ENCODE measurements at places on chromosomes 1 and 21.

DNA sequence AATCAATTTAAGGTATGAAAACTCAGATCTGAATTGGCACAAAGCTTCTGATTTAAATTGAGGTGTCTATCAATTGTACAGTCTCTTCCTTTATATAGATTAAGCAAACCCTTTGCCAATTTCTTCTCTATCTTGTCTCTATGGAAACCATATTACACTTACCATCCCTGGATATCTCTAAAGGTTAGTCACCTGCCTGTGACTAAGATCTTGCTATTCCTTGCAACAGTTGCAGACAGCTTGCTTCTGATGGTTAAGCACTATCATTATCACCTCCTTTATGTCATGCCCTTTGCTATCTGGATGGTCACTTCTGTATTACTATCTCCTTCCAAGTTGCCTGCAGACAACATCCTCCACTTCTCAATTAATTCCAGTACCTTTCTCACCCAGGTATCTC, 998.6 kb upstream of the B3GALT2 start:
- peak; percentile 47 for DNase-seq

GRCh38 chr21:32061729-32062128, 188.9 kb downstream of the HUNK start:
- DNase-seq: no peak

- peak; percentile 81 for DNase-seq
These were observed 46.1 kb downstream of the ADAMTS1 start for GRCh38 chr21:26798856-26799751.

GRCh38 chr21:33770542-33770941, 128.2 kb downstream of the ITSN1 start:
- no peak for DNase-seq

DNA sequence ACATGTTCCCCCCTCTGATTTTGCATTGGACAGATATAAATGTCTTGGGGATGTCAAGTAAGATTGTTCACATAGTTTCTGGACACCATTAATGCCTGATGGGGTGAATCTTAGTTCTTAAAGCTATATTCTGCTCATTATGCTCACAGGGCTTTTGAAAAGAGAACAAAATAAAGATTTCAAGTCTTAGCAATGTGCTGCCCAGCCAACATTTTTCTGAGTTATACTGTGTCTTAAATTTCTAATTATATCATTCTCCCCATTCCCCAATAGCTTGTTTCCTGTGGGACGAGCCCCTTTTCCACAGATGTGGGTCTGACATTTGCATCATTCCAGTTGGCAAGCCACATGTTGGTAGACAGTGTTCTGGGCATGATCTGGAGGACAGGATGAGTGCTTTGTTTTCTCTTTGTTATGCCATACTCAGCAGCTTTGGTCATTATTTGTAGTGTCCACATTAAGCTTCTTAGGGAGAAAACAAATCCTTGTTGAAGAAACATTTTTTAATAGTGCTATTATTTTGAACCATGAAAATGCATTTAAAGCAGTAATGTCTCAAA, 32.8 kb downstream of the MTARC1 start:
- DNase-seq: no peak

- DNase-seq: no peak
These were observed 31.4 kb downstream of the DDR2 start for GRCh38 chr1:162663589-162664106.

GRCh38 chr21:16193496-16194094, 463.8 kb downstream of the USP25 start:
- DNase-seq: no peak

GRCh38 chr1:32741413-32742198, 39.0 kb upstream of the SYNC start:
- DNase-seq: no peak

- DNase-seq: no peak
These were observed 12.6 kb upstream of the ADORA3 start for GRCh38 chr1:111516005-111516535.

DNA sequence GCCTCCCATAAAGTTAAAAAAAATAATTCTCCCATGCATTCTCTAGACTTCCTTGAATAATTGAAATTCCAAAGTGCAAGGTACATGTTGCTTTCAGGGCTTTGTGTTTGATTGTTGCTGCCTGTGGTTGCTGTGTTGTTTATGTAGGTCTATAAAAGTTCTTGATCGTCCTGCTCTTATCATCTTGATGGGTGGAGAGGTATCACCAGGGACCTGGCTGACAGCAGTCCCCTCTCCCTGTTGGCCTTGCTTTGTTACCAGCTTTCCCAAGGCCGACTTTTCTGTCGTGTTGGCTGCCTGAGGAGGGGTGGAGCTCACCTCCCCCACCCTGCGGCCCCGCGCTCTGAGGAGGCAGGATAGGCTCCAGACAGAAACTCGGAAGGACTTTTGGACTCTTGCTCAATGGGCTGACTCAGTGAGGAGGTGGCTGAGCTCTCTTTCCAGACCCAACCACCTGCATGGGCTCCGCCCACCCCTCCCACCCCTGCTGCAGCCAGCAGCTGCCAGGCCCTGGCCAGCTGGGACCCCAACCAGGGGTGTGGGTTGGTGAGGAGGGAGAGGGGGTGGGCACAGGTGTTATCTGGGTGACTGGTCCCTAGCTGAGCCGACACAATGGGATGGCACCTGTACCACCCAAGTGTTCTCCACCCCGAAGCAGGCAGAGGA, 2.0 kb downstream of the INAVA start:
- no peak for DNase-seq

DNA sequence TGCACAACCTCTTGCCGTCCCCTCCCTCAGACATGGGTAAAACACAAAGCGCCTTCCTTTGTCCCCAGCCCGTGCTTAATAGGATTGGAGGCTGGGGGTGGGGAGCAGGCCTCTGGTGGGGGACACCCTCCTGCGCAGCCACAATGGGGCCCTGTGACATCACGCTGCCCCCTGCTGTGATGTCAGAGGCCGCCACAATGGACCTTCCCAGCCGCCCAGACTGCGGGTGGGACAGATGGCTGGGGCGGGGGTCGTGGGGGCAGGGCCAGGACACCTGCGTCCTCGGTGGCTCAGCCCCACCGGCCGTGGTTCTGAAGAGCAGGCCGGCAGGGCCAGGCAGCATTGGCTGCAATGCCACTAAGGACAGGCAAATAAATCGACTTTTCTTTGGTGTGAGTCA, 39.9 kb downstream of the EPHA2 start:
- no peak for DNase-seq

- DNase-seq: no peak
These were observed 352.5 kb downstream of the NUF2 start for GRCh38 chr1:163674236-163674635.

- no peak for DNase-seq
These were observed 5.9 kb downstream of the PRRX1 start for GRCh38 chr1:170669586-170670530.

- no peak for DNase-seq
These were observed 23.7 kb downstream of the JAK1 start for GRCh38 chr1:64942675-64943074.

DNA sequence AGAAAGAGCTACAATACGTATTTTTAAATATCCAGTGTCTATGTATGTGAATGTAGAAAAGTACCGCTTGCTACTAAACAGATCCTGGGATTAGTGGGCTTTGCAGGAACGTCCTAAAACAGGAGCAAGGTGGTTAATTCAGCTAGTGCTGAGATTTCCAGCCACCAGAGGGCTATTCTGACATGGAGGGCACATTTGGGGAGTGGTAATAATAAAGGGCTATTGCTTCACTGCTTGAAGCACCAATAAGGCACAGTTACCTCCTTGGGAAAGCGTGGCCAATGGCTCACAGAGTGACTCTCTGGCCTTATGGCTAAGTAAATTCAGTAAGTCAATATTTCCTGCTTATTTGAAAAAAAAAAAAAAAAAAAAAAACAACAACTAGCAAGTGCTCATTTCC, 152.4 kb downstream of the GABPA start:
- DNase-seq: no peak

DNA sequence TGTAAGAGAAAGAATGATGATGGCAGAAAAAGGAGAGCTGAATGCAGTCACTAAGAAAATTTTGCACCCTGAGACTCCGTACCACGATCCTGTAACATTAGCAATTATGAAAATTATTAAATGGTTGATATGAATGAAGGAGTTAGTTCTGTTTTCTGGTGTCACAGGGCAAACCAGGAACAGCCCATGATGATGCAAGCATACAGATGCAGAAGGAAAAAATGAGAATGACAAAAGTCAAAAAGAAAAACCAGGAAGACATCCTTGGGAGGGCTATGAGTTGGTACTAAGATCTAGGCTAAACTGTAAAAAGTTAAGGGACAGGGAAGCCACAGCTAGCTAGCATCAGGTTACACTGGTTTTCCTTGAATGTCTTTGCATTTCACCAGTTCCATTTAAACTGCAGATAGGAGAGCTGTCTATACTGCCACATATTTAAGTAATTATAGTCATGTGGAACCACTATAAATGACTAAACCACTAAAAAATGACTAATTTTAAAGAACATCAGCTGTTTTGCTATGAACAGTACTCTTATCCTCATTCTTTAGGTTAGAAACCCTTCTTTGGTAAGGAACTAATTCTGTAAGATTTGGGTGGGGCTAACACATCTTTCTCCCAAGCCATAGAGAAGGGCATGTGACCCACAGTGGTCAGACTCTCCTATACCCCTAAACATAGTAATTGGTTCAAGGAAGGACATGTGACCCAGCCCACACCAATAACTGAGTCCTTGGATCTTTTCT, 11.4 kb downstream of the DOCK7 start:
- DNase-seq: no peak

GRCh38 chr1:41794031-41794430, 124.7 kb downstream of the HIVEP3 start:
- DNase-seq: no peak

Measured in NCI-H748 treated with DMSO at 0.1 percent for 48 hours (cell line).